Right kidney (tissue), 9 donors: ENCODE measurements at places on chromosomes 4 and X.

DNA sequence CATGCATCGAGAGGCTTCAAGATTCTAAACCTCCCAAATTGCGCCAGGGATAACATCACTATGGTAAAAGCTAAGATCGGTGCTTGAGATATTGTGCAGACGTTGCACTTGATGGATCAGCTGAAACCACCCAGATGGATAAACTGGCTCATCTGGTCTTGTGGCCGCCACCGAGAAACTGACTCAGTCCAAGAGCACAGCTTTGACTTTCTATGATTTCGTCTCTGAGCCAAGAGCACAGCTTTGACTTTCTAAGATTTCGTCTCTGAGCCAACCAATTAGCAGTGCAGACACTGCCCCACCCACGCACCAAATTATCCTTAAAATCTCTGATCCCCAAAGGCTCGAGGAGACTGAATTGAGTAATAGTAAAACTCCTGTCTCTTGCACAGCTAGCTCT lies 687.2 kb downstream of the FAM133A start:
- DNase-seq = no peak

- DNase-seq = no peak
These were observed 23.9 kb downstream of the MOB1B start for GRCh38 chr4:70925899-70926635.

DNA sequence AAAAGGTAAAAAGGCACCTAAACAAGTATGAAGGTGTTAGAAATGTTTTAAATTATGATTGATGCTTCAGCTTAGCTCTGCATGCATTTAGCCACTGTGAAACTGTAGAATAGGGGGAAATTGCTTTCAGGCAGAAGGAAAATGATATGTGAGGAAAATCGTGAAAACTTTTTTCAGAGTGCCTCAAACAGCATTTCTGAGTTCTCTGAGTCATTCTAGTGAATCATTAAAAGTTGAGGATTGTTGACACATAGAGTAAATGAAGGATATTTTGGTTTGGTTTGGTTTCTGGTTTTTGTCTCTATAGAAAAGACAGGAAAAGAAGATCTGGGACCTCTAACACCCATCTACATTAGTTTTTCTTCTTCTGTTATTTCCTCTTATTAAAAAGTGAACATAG lies 332.5 kb upstream of the TRAM1L1 start:
- no peak for DNase-seq

DNA sequence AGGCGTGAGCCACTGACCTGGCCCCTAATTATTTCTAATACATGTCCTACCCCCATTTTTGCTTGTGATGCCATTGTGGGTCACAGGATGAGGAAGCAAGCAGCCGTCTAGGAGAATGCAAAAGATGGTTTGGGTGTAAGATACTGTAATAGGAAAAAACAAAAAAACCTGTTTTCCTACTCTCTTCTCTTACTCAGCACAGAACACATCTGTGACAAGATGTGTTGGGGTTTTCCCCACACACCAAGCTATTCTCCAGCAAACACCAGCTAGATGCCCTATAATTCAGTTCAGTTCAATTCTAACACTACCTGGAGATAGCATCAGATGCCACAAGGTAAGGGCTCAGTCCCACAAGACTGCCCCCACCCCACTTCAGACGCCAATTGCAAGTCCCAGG lies 15.3 kb upstream of the HPRT1 start:
- no peak for DNase-seq

- DNase-seq = no peak
These were observed 50.8 kb upstream of the TXK start for GRCh38 chr4:48184882-48185281.

DNA sequence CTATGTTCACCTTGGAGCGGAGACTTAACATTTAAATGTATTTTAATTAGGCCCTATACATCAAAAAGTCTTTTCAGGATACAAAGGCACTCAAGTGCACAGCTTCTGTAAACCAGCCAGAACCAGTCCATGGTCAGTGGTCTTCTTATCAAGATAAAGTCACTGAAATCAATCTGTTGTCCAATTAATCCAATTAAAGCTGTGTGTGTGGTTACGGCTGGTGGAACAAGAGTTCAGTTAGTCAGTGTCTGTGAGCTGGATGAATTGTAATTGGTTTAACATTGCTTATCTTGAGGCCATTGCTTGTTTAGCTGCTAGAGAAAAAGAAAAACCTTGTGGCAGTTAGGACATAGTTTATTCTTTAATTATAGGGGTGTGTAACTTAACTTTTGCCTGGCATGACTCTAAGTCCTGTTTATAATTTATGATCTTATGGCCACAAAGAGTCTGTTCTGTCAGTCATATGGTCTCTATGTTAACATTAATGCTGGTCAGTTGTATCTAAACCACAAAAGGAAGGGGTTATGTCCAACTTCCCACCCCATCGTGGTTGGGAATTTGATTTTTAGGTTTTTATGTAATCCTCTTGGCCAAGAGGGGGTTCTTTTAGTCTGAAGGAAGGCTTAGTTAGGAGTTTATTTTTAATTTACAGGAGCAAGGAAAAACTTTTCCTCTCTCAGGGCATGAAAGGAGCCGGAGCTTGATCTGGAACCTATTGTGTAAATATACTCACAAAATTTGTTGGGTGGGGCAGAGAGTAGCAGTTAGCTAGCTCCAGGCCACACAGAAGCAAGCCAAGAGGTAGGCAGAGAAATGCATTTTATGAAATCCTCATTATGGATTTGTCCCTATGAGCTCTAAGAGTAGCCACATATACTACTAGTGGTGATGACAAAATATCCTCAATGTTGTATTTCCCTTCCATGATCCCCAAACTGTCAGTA lies 665.7 kb upstream of the ACTRT1 start:
- DNase-seq = no peak

DNA sequence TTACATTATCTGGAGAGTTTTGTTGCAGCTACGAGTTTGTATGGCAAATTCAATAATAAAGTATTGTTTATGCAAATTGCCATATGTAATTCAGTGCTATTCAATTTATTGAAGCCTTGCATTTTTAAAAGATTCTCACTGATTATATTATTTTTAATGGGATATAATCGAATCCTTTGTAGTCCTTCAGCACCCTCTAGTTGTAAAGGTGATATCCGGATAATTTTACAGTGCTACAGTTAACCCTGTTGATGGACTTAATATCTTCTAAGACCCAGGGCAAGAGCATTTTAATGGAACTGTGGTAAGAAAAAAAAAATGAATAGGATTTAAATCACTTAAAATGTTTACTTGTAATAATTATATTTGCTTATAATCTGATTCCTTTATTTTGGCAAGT lies 48.5 kb upstream of the GRIA2 start:
- no peak for DNase-seq

DNA sequence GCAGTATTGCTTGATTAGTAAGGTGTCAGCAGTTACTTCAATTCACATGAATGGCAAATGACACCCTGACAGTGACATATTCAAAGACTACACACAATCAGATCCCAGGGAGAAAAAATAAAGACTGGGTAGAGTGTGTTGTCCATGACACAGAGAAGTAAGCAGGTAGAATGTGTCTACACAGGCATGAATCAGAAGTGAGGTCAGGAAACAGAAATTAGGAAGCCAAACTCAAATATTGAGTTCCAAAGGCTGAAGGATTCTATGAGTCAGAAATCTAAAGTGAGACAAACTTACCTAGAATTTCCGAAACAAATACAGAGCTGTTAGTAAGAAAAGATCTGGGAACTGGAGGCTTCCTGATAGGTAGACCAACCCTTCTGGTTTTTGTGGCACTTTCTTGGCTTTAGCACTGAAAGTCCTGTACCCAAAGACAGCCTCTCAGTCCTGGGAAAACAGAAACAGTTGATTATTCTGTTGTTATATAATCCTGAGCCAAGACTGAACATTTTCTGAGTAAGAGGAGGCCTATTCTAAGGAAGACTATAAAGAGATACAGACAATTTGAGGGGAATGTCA lies 24.3 kb upstream of the GLRA2 start:
- no peak for DNase-seq

- DNase-seq = peak; percentile 24
These were observed 25.1 kb upstream of the JAKMIP1 start for GRCh38 chr4:6225469-6225868.

- no peak for DNase-seq
These were observed 71.0 kb upstream of the BMP2K start for GRCh38 chr4:78704981-78705683.

GRCh38 chrX:87732133-87732532 lies 214.5 kb downstream of the KLHL4 start:
- DNase-seq = no peak

- no peak for DNase-seq
These were observed 10.8 kb downstream of the CA5B start for GRCh38 chrX:15748841-15749240.

DNA sequence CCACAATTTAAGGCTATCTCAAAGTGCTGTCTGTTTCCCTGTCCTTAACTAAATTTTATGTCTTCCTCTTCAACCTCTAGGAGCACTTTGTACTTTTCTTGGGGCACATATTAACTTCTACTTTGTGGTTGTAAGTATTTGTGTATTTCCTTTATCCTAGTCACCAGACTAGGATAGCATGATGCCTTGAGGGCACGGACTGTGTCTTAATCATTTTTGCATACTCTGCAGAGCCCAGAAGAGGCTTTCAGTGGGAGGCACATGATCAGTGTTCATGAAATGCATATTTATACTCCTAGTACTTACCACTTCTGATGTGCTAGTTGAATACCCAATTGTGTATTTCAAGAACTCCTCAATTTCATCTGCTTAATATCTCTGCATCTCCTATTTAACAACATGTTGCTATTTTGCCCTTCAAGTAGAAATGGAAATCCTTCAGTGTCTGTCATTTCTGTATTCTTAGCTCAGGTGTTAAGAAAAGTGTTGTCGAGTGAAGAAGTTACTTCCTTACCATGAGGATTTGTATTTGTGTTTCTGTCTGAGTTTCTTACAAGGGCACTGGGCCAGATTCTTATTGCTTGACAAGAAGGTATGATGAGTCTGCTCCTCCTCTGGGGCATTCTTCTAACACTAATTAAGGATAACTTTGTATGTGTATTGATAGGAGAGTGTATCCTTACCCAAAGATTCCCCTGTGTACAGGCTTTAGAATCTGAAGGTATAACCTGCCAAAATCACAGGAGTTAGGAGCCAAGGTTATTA lies 28.3 kb upstream of the PGRMC2 start:
- DNase-seq = no peak

DNA sequence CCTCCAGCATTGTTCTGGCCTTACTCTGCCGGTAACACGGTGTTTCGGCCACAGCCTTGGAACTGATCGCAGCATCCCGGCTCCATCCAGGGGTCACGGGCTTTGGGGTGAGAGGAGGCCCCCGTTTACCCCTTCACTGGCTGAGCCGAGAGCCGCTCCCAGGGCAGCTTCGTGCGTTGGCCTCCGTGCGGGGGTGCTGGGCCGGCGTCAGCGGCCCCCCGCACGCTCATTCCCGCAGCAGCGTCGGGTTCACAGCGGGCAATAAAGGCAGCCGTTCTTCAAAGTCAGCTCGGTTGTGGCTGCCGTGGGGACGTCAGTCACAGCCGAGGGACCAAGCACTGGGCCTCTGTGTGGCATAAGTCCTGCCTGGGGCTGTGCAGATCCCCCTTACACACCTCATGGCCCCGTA lies 25.3 kb upstream of the PLCXD1 start:
- DNase-seq = no peak

- DNase-seq = no peak
These were observed 102.0 kb downstream of the ELOVL6 start for GRCh38 chr4:110096405-110096804.

- DNase-seq = no peak
These were observed 18.2 kb downstream of the PTTG2 start for GRCh38 chr4:37978248-37978924.

- DNase-seq = no peak
These were observed 27.9 kb downstream of the TSC22D3 start for GRCh38 chrX:107747596-107748161.

GRCh38 chrX:24204331-24204730 lies 54.8 kb downstream of the ZFX start:
- DNase-seq = no peak

DNA sequence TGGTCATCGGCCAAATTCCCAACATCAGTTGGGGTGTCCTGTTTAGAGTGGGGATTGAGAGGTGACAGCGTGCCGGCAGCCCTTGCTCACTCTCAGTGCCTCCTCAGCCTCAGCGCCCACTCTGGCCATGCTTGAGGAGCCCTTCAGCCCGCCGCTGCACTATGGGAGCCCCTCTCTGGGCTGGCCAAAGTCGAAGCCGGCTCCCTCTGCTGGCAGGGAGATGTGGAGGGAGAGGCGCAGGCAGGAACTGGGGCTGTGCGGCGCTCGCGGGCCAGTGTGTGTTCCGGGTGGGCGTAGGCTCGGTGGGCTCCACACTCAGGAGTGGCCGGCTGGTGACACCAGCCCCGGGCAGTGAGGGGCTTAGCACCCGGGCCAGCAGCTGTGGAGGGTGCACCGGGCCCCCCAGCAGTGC lies 7.1 kb upstream of the CENPU start:
- no peak for DNase-seq

GRCh38 chr4:169956091-169956843 lies 69.9 kb downstream of the MFAP3L start:
- DNase-seq = no peak

DNA sequence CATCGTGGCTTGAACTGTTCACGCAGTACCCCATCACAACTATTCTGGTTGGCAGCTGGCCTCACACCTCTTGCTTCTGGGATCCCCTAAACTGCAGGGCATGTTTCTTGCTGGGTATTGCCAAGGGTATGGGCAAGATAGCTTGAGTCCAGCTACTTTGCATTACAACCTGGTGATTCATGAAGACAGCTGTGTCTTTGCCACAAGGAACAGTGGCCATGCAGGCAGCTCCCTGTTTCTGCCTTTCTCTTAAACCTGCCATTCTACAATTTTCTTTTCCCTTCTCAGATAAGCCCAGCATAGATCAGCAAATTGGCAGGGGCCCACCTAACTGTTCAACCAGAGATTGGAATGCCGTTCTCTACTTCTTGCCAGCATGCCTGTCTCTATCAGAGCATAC lies 42.8 kb downstream of the TENM3 start:
- DNase-seq = no peak

DNA sequence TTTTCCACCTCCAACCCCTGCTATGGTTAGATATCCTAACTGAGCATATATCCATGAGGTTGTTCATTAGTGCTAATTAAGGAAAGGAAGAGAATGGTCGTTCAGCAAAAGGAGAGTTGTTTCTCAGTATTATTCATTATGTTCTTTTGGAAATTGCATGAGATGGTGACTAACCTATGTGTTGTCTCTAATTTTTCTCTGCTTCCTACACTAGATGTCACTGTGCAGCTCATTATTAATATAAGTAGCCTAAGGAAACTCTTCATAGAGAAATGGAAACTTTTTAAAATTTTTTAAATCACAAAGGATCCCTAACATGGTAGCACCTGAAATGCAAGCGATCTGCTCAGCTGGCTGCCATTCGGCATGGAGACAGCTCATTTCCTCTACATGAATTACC lies 67.7 kb upstream of the FAM9A start:
- DNase-seq = no peak

GRCh38 chrX:119492463-119492862 lies 24.2 kb downstream of the SLC25A5 start:
- no peak for DNase-seq
